Mesothelial cell of epicardium (in vitro differentiated cells): ENCODE measurements at places on chromosomes 4 and X. TPM values are rescaled to one million over a fixed set of nuclear protein-coding genes. Genes with fewer than 3 reads are reported as not detected.

DNA sequence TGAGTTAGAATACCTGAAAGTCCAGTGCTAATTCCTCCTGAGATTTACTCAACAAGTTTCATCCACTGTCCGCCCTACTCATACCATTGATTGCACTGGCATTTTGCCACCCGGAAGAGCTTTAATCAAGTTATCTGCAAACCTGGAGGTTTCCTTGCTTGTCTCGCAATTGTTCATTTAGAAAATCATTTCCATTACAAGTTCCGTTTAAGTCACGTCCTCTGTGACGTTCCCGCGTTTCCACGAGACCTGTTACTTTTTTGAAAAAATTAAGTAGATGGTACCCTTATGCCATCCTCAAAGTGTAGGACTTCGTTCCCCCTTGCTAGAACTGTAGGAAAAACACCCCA lies 761 bp upstream of the FRYL start:
- no peak for DNase-seq

- no peak for DNase-seq
These were observed 494 bp downstream of the SPOCK3 start for GRCh38 chr4:167233685-167234315.

DNA sequence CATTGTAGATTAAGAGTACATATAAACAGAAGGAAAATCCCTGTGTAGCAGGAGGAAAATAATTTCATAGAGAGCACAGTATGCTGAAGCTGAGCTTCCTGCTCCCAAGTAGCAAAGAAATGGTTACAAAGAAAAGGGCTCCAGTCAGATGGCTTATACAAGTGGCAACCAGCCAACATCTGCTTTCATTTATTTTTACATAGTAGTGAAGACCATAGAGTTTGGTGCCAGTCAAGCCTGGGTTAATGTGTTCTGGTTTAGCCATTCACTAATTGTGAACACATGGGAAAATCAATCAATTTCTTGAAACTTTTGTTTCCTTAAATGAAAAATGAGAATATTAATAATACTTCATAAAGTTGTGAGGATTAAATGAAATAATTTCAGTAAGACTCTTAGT lies 111.3 kb upstream of the ELOVL6 start:
- DNase-seq, result no peak

DNA sequence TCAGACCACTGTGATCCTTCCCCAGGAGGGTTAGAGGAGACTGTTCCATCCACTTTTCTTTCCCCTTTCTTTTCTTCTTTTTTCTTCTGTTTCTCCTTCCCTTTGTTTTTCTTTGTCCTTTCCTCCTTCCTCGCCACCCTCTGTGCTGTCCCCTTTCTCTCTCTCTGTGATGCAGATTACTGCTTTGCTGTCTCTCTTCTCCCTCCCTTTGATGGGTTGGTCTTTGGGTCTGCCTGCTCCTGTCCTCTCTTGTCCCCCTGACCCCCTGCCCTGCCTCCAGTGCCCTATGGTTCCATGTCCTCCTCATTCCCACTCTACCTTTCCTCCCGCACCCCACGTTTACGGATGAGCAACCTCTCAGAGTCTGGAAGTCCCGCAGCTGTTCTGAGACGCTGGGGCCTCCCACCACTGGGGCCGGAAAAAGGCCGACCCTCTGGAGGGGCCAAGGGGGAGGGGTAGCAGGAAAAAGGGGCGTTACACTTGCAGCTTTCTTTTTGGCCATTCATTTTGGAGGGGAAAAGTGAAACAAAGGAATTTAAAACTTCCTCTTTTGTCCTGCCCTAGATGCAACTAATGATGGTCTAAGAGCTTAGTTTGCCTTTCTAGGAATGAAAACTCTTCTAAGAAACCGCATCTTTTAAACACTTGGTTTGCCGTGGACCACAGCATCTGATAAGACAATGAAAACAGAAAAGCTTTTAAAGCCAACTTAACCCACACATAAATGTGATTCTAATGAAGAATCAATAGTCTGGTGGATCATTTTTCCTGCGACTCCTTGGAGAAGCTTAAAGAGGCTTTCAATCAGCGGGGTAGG lies 24.5 kb upstream of the TSR2 start:
- no peak for DNase-seq

The RAB39B gene
- total RNA-seq, result 1.6 to 1.9 TPM (median 1.7 TPM) in 3 replicates

The GABRB1 gene
- total RNA-seq, result not detected in 3 replicates

The SLC10A6 gene
- not detected in 3 replicates for total RNA-seq
